Stimulated activated CD8-positive, alpha-beta memory T cell treated with anti-CD3 and anti-CD28 coated beads, Interleukin-7, amount 100 ng/mL, for 48 hours (primary cell): ENCODE measurements at places on chromosomes 3 and 15.

- no peak for DNase-seq
These were observed 630 bp downstream of the KIF15 start for GRCh38 chr3:44762170-44762677.

GRCh38 chr3:110589341-110589740 is 482.3 kb upstream of the NECTIN3 start:
- DNase-seq: no peak

DNA sequence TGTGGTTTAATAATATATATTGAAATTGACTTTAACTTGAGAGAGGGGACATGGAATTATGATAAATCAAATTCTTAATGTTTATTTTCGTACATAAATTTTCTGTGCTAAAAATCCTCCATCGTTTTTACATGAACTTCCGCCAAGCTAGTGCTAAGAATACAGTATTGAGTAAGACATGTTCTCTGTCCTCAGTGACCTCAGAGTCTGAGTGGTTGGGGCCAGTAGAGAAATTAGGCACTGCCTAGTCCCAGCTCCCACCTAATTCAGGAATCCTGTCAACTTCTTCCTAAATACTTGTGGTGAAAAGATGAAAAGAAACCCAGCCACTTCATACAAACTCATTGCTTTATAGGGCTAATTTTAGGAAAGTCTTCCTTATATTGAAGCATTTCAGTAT is 110.3 kb downstream of the PPP2R3A start:
- no peak for DNase-seq

GRCh38 chr3:141854599-141854998 is 21.8 kb upstream of the ATP1B3 start:
- DNase-seq: no peak

DNA sequence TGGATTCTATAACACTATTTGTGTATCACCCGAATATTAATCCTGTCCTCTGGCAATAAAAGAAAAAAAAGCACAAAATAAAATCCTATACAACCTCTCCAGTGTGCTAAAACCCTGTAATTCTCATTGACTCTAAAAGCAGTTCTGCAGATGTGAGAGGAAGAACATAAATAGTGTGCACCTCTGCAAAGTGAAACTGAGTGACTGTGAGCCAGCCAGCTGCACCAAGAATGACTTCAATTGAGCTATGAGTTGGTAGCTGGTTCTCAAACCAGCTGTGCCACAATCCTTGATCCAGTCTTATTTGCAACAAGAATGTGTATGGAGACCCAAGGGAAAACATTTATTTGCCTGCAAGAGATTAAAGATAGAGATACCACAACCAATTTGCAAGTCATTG is 31.2 kb upstream of the COL8A1 start:
- no peak for DNase-seq

DNA sequence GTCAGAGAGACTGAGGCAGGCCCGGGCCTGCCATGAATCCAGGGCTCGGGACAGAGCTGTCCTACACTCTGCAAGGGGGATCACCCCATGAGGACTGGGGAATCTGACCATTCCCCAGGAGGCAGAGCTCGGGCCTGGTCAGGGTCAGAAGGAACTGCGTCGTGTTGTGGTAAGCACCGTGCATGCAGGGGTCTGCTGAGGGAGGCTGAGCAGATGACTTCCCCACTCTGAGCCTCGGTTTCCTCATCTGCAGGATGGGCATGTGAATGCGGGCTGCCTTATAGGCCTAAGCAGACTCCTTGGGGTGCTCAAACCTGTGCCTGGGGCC is 61.6 kb upstream of the IQSEC1 start:
- no peak for DNase-seq

GRCh38 chr3:62406945-62407344 is 33.6 kb upstream of the FEZF2 start:
- DNase-seq: no peak

DNA sequence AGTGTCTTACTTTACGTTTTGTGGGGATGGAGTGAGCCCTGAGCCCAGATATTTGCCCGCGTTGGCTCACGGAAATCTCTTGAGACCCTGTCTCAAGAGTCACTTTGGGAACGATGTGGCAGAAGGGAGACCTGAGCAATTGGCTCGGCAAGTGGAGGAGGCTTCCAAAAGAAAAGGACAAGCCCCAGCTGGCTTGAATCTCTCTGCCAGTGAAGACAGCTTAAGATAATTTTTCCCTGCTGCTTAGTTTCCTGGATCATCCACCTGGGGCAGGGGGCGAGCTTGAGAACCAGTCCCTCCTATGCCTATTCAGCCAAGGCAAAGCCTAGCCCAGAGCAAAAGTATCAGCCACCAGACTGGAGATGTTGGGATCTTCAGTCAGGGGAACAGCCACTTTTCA is 708 bp downstream of the SEC22A start:
- no peak for DNase-seq

DNA sequence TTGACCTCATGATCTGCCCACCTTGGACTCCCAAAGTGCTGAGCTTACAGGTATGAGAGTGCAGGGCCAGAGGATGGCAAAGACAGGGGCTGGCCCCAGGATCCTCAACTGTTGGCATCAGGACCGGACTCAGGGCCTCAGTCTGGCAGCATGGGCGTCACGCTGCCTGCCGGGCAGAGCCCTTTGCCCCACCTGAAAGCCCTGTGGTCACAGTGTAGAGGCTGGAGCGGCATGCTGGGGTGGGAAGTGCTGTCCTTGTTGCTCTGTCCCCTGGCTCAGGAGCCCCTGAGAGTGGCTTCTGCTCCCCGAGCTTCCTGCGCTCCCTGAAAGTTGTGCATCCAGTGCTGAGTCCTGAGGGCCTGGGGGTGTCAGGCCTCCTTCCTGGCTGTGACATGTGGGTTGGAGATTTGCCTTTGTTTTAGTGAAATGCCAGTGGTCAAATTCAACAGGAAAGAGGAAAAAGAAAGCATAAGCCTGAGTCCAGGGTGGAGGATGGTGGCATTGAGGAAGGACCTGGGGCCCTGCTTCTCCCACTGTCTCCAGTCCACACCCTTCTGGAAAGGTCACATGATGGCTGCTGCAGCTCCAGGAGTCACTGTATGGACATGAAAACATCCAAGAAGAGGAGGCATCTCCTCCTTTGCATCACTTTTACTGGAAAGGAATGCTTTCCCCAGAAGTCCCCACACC is 147.2 kb downstream of the OR4M2 start:
- DNase-seq: no peak

DNA sequence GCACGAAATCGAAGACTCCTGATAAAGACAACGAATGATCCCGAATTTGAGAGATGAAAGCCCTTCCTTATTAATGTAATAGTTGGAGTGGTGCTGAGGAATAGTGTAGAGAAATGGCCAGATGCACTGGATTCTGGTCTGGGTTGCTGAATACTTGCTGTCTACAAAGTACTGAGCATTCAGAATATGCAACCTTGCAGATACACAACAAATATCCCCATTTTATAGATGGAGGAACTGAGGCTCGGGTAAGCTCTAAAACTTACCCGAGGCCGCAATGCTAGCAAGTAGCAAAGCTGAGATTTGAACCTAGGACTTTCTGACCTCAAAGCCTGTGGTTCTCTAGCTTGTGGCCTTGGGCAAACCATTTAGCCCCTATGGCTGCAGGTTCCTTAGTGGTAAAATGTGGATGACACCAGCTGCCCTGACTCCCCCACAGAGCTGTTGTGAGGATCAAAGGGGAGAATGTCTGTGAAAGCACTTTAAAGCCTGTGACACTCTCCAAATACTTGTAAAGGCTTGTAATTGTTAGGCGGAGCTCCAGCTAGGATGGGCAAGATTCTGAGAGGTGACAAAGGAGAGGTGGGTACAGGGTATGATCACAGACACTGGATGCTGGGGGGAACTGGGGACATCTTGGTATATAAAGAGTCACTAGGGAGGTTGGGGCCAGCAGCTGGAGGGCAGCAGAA is 39.8 kb downstream of the FOXB1 start:
- DNase-seq: no peak

DNA sequence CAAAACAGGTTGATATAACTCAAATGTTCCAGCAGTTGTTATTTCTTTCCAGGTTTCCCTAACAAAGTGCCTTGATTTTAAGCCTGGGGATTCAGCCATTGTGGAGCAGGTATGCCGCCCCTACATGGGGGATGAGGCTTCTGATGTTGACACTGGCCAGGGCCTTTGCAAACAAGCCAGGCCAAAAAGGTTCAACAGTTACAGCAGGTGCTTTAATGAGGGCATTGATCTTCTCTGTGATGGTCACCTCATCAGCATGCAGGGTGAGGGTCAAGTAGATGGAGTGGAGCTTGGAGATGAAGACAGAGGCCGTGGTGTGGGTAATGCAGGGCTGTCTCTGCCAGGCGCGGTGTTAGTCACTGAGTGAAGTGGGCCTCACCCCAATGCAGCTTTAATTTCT is 22.6 kb upstream of the EHHADH start:
- no peak for DNase-seq

GRCh38 chr15:65054333-65055200 is 9.4 kb downstream of the SLC51B start:
- peak; percentile 32 for DNase-seq

GRCh38 chr3:9704347-9705322 is 1.0 kb downstream of the CPNE9 start:
- no peak for DNase-seq

- no peak for DNase-seq
These were observed 21.7 kb downstream of the PPP4R2 start for GRCh38 chr3:73018298-73018697.

DNA sequence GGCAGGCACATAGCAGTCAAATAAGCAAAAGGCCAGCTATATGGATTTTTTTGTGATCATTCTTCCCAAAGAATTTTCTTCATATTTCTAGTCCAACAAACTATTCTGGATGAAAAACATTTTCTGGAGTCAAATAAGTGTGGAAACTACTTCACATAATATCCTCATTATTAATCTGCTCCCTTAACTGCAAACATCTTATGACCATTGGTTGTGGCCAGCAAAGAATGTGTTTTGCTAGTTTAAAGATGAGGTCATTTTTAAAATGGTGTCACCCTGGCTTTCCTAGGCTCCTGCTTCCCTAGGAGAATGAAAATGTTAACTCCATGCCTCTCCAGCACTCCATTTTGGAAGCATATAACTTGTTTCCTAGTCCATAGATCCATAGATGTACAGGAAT is 118.8 kb downstream of the SST start:
- no peak for DNase-seq
